ENCODE measurements at places on chromosomes 13 and 19.

- no peak for DNase-seq
These were observed 314.6 kb downstream of the LIG4 start for GRCh38 chr13:107900775-107901174.

DNA sequence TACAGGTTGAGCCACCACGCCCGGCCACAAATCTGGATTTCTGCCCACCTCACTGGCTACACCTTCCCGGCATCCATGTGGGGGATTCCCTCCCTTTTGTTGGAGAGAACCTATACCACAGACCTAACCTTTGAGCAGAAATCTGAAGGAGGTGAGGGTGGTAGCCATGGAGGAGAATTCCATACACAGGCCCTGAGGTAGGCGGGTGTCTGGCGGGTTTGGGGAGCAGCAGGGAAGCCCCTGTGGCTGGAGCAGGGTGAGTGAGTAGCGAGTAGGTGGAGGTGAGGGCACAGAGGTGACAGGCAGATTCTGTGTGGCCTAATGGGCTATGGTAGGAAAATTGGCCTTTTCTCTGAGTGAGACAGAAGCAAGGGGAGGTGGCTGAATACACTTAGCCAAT, 10.6 kb downstream of the EIF3K start:
- DNase-seq: no peak

DNA sequence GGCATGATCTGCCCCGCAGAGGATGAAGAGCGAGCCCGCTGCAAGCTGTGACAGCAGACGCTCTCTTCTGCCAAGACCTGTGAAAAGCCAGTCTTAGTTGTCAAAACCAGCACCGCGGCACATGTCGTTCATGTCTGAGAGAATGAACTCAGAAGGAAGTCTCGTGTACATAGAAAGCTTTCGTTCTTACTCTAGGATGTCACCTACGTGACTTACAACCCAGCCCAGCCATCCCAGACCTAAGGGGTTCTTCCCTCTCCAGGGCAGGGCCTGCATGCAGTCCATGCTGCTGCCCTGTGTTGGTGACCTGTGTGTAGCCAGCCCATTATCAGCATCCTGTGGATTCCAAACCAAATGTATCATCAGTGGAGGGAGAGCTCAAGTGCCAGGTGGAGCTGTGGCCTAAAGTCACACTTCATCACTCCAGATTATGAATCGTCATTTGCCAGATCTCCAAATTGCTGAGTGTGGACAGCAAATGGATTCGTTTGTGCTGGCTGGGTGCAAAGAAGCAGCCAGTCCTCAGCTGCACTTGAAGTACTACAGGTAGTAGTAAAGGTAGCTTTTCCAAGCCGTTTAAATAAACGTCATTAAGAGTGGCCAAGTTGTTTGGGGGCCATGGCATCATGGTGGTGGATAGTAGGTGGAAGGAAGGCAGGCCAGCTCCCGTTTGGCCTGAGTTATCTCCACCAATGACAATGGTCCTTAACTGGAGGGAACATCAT, 73.9 kb upstream of the GPR183 start:
- no peak for DNase-seq

- no peak for DNase-seq
These were observed 16.8 kb downstream of the ZNF431 start for GRCh38 chr19:21158523-21159135.

DNA sequence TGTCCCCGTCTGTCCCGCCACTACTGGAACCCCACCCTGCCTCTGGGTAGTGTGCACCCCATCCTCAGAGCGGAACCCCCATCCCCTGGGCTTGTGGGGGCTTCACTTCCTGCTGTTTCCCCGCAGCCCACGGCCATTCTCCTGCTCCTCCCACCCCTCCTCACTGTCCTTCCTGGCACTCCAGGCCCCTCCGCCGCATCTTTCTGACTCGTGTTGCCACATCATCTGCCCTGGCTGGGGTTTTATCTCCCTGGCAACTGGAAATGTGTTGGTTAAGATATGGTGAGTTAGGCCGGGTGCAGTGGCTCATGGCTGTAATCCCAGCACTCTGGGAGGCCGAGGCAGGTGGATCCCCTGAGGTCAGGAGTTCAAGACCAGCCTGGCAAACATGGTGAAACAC, 37.3 kb downstream of the KDM4B start:
- no peak for DNase-seq

- no peak for DNase-seq
These were observed 494.9 kb downstream of the FOXO1 start for GRCh38 chr13:40171566-40171965.

GRCh38 chr19:39009001-39009400, 23.3 kb downstream of the FBXO27 start:
- no peak for DNase-seq

- DNase-seq: no peak
These were observed 26.3 kb downstream of the CYP4F2 start for GRCh38 chr19:15871570-15871969.

DNA sequence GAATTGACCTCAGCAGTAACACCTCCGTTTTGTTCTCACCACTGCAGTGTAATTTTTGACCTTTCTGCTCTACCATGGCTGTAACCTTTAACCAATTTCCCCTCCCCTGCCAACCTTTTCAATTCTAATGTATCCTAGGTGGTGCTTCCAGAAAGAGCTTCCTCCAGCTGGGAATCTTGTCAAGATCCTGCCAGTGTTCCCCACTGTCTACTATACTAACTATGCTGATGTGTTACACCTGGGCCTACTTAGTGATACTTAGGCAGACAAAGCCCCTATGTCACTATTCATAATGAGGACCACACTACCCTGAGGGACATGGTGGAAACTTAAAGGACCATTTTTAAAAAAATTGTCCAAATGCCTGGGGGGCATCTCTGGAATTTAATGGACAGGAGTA, 41.0 kb downstream of the MBNL2 start:
- DNase-seq: no peak

- DNase-seq: no peak
These were observed 246.6 kb downstream of the NHLRC3 start for GRCh38 chr13:39284801-39285388.

GRCh38 chr13:31824705-31825517, 85.6 kb downstream of the RXFP2 start:
- no peak for DNase-seq

DNA sequence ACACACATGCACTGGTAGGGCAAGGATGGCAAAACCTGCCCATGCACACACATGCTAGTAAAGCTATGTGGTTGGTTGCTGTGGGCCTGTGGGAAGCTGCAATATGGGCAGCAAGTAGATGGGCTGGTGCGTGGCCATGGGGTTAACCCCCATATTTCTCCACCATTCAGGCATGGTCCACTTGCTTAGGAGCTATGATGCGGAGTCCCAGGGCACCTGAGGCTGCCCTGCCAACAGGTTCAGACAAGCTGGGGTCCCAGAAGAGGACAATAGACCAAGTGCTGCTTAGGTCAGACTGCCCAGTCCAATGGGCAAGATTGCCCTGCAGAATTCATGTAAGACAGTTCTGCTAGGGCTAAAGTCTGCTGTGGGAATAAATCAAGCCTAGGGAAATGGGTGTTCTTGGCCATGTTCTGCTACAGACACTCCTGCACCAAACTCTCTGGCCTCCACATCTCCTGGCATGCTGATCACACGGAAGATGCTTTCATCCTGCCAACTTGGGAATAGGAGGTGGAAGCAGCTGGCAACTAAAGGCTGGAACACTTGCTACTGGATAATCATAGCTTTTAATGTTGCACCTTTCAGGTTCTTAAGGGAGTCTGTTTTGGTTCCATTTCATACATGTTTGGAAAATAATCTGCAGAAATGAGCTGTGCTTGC, 646.3 kb upstream of the SLITRK1 start:
- DNase-seq: no peak

GRCh38 chr13:35479706-35480105, 3.2 kb upstream of the MAB21L1 start:
- DNase-seq: no peak

DNA sequence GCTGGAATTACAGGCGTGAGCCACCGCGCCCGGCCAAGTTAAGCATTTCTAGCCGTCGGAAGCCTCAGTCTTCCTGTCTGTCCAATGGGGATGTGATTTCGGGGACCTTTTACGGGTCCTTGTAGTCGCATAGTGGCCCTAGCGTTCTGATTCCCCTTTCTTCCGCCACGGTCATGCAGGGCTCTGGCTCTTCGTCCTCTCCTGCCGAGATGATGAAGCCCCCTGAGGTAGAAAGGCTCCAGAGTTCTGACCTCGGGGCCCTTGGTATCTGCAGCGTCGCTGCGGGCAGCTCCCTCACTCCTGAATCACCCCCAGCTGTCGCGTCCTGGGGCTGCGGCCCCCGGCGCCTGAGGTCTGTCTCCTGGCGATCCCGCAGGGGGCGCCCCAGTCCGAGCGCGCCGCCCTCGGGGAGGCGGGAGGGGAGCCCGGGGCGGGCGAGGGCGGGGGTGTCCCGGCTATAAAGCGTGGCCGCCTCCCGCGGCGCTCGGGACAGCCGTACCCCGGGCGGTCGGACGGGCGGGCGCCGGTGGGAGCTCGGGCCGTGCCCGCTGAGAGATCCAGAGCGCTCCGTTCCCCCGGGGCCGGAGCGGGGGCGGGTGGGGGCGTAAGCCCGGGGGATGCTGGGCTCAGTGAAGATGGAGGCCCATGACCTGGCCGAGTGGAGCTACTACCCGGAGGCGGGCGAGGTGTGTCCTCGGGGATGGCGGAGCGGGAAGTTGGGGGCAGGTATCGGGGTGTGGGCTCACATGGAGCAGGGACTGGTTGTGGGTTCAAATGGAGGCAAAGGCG, at the start of gene FOXA3:
Gene FOXA3 (plus strand): TSS at position 487 of the 789 bp plus-strand sequence. CDS start 131 bp downstream, at position 618.
- no peak for DNase-seq

GRCh38 chr19:43446746-43447489, 18.5 kb downstream of the LYPD3 start:
- DNase-seq: peak; percentile 58

DNA sequence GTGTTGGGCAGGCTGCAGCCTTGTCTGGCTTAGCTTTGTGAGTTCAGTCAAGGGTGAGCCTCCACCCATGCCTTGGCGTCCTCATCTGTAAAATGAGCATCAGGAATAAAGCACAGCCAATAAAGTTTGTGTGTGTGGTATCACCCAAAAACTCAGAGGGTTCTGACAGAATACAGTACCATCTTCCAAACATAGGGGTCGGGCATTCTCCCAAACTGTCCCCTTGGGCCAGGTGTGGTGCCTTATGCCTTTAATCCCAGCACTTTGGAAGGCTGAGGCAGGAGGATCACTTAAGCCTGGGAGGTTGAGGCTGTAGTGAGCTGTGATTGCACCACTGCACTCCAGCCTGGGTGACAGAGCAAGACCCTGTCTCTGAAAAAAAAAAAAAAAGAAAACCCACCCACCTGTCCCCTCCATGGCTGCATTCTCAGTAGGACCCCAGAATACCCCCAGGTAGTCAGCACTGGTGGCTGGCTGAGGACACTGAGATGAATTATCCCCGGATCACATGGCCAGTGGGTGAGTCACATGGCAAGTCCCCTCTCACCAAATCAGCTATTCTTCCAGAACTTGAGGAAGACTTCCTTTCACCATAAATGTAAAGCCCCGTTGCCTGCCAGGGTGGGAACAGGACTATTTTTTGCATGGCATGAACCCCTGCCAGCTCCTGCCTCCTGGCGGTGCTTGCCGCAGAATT, 18.6 kb downstream of the POP4 start:
- DNase-seq: no peak

- DNase-seq: no peak
These were observed 145.3 kb downstream of the PDS5B start for GRCh38 chr13:32731576-32731975.

GRCh38 chr19:35890113-35890650, 10.2 kb downstream of the NFKBID start:
- no peak for DNase-seq

GRCh38 chr19:20662421-20663105, 1.2 kb upstream of the ZNF626 start:
- no peak for DNase-seq

DNA sequence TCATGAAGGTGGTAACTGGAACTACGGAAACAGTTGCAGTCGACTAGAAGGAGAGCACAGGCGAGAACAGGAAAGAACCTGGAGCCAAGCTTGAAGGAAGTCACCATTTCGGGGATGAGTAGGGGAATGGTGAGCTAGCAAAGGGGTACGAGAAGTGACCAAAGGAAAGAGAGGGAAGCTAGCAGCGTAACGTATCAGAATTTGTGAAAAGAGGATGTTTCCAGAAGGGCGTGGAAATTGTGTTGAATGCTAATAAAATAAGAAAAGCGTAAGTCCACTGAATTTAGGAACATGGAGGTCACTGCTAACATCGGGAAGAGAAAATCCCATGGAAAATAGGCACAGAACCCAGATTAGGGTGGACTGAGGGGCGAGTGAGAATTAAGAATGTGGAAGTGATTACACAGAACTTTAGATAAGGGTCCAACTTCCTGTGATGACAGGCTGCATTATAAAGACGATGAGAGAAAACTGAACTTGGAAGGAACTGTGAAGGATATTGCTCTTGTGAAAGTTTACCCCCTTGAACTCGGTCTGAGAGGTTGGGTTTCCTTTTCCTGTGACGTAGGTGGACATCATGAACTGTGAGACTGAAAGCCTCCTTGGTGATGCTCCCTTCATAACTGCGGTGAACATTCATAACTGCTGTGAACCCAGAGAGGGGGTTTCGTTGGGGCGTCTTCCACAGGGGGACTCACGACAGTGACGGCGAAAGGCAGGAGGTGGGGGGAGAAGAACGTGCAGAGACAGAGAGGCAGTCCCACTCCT, 2.0 kb upstream of the FFAR2 start:
- no peak for DNase-seq

GRCh38 chr19:18730885-18731513, 47.5 kb downstream of the CRTC1 start:
- DNase-seq: no peak

GRCh38 chr13:31005066-31005465, 72.6 kb downstream of the TEX26 start:
- DNase-seq: no peak

- DNase-seq: no peak
These were observed 170.8 kb upstream of the SOX1 start for GRCh38 chr13:111895896-111896821.

- DNase-seq: no peak
These were observed 227.4 kb downstream of the ABCC4 start for GRCh38 chr13:95073747-95074311.

DNA sequence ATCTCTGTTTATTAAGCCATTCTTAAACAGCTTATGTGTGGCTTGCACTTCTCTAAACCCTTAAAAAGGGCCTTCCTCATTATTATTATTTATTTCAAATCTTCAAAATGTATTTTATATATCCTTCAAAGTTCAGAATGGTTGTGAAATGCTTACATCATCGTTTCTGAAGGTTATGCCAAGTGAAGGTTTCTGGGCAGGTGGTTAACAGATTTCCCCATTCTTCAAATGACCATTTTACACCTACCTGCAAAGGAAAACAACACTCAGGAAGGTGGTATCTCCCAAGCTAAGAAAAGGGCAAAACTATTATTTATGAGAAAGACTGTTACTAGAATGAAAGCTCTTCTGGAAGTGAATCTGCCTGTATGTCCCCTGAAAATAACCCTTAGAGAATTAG, 191.6 kb downstream of the SHISA2 start:
- DNase-seq: no peak
